ENCODE measurements at places on chromosomes 3 and 15.

GRCh38 chr3:122475316-122475715 lies 39.4 kb downstream of the KPNA1 start:
- H3K4me1 ChIP-seq: no peaks in the 10 kb centered on the region
- H3K4me3 ChIP-seq: no peak overlapping the region
- no peaks in the 10 kb centered on the region for H3K27me3 ChIP-seq
- DNase-seq: no peak
- no peak overlapping the region for H3K27ac ChIP-seq

- H3K36me3 ChIP-seq: no peaks in the 10 kb centered on the region
- peaks cover 83% of the 10 kb centered on the region for H3K4me1 ChIP-seq
- H3K4me3 ChIP-seq: peak overlapping the region; percentile 90
Measured at GRCh38 chr15:63601026-63601703, 4.0 kb downstream of the FBXL22 start.

GRCh38 chr3:20123131-20123652 lies 62.8 kb downstream of the SGO1 start:
- H3K4me1 ChIP-seq: peaks cover 27% of the 10 kb centered on the region
- H3K27me3 ChIP-seq: no peaks in the 10 kb centered on the region
- H3K4me3 ChIP-seq: no peak overlapping the region
- peaks cover 30% of the 10 kb centered on the region for H3K36me3 ChIP-seq
- no peak for DNase-seq

DNA sequence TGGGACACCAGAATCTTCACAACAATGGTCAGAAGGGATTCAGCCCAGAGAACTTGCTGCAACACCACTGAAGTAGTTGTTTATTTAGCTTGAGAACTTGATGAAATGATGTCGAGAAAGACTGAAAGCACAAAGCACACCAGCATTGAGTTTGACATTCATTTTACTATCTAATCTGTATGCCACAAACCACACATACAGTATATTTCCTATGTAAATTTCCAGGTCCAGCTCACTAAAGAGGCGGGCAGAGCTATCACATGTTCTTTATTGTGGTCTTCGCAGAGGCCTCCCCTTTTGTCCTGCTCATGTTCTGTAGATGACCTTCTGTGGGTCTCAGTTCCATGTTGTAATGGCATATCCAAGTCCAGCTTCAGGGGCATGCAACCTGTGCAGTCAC lies 10.4 kb upstream of the FMN1 start:
- DNase-seq: no peak
- no peak overlapping the region for H3K4me3 ChIP-seq
- no peaks in the 10 kb centered on the region for H3K27me3 ChIP-seq
- peak overlapping the region; percentile 42 for H3K27ac ChIP-seq

GRCh38 chr3:193742628-193743027 lies 149.6 kb downstream of the OPA1 start:
- H3K27ac ChIP-seq: no peak overlapping the region
- peaks cover 3% of the 10 kb centered on the region for H3K4me1 ChIP-seq
- DNase-seq: no peak
- H3K27me3 ChIP-seq: no peaks in the 10 kb centered on the region

DNA sequence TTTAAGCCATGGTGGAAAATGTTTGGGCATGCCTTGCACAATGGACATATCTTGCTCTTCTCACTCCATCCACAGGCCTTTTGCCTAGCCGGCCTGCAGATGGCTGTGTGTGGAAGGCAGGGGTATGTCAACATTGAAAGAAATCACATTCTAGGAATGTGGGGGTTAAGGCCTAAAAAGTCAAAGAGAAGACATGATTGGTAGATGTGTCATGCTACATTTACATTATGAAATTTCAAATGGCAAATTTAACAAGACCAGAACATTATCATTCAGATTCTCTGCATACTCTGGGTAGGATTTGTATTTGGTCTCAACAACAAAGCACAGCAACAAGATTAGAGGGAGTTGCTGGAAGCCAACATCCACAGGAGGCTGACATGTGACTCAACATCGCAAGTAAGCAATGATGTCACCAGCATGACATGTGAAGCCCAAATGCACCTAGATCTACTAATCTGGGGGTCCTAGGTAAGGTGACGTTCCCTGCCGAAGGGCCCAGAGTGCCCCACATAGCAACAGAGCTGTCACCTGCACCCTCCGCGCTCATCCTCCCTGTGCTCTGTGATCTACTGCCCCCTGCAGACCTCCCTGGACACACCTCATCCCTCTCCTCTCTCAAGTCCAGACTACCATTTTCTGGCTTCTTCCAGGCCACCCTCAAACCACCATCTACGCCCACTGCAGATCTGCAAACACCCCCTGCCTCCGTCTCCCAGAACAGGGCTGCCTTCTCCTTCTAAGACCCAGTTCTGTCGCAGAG lies 39.4 kb downstream of the CLDN18 start:
- H3K36me3 ChIP-seq: no peaks in the 10 kb centered on the region
- H3K4me3 ChIP-seq: no peak overlapping the region
- no peaks in the 10 kb centered on the region for H3K4me1 ChIP-seq
- H3K27me3 ChIP-seq: no peaks in the 10 kb centered on the region
- DNase-seq: no peak

DNA sequence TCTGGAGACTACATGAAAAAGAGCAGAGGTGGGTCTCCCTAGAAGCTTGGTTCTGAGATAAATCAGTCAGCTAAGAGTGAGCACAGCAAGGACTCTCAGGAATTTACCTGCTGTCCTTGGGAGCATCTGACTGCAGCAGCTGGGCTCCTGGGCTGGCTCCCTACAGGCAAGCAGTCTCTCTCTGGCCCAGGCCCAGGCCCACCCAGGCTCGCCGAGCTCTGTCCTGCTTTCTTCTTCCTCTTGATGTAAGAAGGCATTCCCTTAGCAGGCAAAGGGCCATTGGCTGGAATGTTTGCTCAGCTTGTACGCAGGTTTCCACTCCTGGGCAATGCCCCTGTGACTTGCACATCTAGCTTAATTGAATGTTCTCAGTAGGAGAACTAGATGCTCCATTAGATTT lies 4.3 kb upstream of the RBP2 start:
- no peak overlapping the region for H3K4me3 ChIP-seq
- H3K36me3 ChIP-seq: no peaks in the 10 kb centered on the region
- DNase-seq: no peak
- no peak overlapping the region for H3K27ac ChIP-seq
- H3K27me3 ChIP-seq: no peaks in the 10 kb centered on the region

DNA sequence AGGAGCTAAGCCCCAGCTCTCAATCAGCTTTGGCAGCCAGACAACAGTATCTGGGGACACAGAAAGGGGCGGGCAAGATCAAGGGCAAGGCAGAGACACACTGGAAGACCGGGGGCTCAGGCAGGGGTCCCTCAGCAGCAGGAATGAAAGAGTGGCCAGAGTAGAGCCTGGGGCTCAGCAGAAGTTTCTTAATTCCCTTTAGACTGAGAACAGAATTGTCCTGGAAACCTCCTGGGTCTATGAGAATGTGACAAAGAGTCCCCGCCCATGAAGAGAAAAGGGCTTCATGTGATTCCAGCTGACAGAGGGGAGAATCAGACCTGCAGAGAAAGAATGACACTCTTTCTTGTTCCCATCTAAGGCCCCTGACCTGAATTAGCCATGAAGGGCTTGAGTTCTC lies 95.2 kb upstream of the CTNNB1 start:
- no peak for DNase-seq
- no peak overlapping the region for H3K4me3 ChIP-seq
- H3K27ac ChIP-seq: no peak overlapping the region
- no peaks in the 10 kb centered on the region for H3K36me3 ChIP-seq
- H3K27me3 ChIP-seq: no peaks in the 10 kb centered on the region
- H3K4me1 ChIP-seq: no peaks in the 10 kb centered on the region

Data from Karpas-422 (cell line).